ENCODE measurements at places on chromosomes 7 and 10. TPM values are rescaled to one million over a fixed set of nuclear protein-coding genes. Genes with fewer than 3 reads are reported as not detected.

CPA2 gene
- total RNA-seq: not detected

CSGALNACT2 gene
- 64.8 TPM for total RNA-seq

UBE2D4 gene
- 6.8 TPM for total RNA-seq

TLX1 gene
- total RNA-seq: not detected

CC2D2B gene
- 0.35 TPM for total RNA-seq

SH2D4B gene
- 0.13 TPM for total RNA-seq

STOX1 gene
- 0.60 TPM for total RNA-seq

SPAM1 gene
- not detected for total RNA-seq

CYP26A1 gene
- total RNA-seq: not detected

GNAT3 gene
- total RNA-seq: not detected

GRCh38 chr7:102236592-102237287, 49.9 kb upstream of the SH2B2 start:
- DNase-seq: peak; percentile 54

DNA sequence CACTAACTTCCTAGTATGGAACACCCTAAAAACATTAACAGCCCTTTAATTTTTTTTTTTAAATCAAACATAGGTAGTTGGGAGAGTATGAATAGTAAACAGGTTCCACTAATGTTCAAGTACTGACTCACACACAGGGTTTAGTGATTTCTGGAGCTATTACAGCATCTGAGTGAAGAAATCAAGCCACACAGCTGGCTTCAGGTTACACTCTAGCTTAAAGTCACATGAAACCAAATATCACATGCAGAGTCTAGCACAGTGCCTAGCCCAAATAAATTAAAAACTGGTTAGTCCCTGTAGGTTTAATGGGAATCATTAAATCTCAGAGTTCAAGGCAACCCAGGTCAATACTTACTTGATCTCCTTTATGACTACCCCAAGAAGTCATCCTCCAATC, 11.6 kb downstream of the PANK1 start:
- no peak for DNase-seq

DNA sequence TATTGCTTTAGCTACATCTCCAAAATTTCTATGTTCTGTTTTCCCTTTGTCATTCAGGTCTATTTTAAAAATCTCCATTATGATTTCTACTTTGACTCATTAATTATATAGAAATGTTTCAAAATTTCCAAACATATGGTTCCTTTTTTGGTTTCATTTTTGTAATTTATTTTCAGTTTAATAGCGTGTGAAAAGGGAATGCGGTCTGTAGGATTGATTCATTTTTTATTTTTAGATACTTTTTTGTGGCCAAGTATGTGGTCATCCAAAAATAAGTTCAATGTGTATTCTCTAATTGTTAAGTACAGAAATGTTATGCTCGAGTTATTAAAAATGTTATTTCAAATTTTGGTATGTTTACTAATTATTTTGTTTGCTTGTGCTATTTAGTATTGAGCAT, 72.5 kb upstream of the ANKRD1 start:
- no peak for DNase-seq

GRCh38 chr7:55178863-55179773, 160.3 kb downstream of the EGFR start:
- no peak for DNase-seq

- no peak for DNase-seq
Observed at GRCh38 chr10:115624448-115624847, 531.3 kb downstream of the ATRNL1 start.

DNA sequence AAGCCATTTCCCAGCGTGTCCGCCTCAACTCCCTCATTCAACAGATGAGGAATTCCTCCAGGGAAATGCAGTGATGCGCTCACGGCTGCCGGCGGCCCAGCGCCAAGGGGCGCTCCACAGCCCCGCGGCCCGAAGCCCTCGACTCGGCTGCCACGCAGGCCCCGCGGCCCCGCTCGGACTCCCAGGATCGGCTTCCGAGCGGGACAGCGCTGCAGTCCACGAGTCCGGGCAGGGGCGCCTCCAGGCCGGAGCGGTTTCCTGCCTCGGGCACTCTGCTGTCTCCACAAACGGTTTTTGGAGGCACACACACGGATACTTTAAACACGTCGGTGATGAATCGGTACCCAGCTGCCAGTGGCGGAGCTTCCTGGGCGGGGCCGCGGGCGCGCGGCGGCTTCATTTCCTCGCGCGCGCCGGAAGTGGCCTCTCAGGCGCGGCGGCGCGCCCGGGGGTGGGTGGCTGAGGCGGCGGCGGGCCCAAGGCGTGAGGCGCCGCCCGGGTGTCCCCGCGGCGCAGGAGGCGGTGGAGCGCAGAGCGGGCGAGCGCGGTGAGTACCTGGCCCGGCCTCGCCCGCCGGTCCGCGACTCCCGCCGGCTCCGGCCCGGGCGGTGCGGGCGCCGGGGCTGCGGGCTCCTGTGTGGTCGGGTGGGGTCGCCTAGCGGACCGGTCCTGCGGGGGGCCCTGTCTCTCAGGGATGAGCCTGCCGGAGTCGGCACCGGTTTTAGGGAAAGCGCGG, at the start of gene CSGALNACT2:
TSS of gene CSGALNACT2 (plus strand) at position 425 of the 736 bp plus-strand sequence. CDS start 16,705 bp downstream, outside the sequence.
- peak; percentile 92 for DNase-seq

- DNase-seq: no peak
Observed at GRCh38 chr10:112214298-112214926, 30.8 kb upstream of the GPAM start.

DNA sequence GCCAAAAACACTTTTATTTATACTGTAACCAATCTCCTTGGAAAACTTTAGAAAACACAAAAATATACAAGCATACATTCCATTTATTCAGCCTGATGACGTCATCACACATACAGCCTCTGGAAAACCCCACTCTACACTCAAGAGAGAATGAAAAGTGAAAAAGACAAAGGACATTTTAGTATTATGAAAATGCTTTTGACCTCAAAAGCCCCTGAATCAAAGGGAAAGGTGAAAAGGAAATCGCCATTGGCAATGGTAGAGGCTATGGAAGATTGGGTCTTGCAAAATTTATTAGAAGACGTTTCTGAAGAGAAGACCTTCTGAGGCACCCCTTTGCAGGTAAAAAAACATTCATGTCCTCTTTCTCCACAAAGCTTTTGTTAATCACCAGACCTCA, 82.9 kb upstream of the STRIP2 start:
- no peak for DNase-seq

DNA sequence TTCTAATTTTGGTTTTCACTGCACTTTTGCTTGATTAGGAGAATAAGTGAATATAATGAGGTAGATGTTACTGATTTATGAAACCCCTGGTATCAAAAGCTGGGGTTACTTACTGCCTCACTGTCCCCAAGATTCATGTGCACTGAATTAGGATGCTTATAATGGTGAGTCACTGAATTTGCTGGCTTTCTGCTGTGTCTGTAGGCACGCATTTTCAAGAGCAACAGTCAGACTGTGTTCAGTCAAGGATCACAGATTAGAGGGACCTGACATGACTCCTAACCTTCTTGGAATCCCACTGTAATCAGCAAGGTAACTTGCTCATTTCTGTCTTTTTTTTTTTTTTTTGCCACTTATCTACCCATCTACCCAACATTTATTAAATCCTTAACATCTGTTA, 59.7 kb downstream of the GPR85 start:
- no peak for DNase-seq

GRCh38 chr7:137151041-137151689, 192.4 kb downstream of the PTN start:
- no peak for DNase-seq

DNA sequence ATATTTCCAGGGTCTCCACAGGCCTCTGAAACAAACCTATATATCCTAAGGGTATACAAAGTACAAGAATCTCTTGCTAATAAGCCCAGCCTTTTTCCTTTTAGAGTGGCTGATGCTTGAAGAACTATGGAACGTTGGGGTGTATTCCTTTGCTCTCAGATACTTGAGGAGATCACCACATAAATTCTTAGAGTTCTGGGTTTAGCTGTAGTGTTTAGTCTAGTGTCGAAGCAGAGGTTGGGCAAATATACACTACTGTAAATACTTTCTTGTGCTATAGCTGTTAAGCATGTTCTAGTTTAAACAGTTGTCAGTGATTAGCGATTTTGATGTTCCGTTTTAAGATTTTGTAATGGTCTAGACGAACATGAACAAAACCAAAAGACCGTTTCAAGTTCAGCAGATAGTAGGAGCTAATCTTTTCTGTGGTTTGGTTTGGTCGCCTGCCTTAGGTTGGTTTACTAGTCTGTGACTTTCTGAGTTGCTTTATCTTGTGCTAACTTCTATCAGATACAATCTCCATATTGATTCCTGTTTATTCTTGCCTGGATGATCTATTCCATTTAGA, 229.6 kb downstream of the NSUN6 start:
- no peak for DNase-seq

- no peak for DNase-seq
Observed at GRCh38 chr7:9082203-9082602, 648.8 kb downstream of the NXPH1 start.

DNA sequence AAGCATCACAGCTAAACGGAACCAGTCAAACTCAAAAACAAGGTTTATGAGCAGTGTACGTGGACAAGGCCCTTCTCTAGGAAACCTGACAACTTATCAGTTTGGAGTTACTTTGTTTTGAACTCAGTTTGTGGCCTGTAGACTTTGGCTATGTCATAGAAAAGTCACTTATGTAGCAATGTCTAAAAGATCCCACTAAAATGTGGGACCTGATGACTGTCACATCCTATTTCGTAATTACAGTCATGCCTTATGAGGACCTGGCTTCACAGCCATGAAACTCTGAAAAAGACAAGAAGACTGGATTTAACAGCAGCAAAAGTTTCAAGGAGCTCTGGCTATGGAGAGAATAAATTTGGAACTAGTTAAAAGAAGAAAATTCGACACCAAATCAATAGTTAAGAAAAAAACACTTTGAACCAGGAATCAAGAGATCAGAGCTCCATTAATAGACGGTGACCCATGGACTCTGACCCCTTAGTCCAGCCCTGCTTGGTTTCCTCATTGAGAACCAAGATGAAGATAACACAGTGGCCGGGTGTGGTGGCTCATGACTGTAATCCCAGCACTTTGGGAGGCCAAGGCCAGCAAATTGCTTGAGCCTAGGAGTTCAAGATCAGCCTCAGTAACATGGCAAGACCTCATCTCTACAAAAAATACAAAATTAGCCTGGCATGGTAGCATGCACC, 204.3 kb downstream of the SFMBT2 start:
- no peak for DNase-seq

GRCh38 chr7:151520419-151521261, 945 bp upstream of the RHEB start:
- DNase-seq: peak; percentile 47

- no peak for DNase-seq
Observed at GRCh38 chr10:97922022-97922758, 72.5 kb downstream of the GOLGA7B start.

- peak; percentile 56 for DNase-seq
Observed at GRCh38 chr10:109933984-109934565, 10.8 kb upstream of the XPNPEP1 start.

DNA sequence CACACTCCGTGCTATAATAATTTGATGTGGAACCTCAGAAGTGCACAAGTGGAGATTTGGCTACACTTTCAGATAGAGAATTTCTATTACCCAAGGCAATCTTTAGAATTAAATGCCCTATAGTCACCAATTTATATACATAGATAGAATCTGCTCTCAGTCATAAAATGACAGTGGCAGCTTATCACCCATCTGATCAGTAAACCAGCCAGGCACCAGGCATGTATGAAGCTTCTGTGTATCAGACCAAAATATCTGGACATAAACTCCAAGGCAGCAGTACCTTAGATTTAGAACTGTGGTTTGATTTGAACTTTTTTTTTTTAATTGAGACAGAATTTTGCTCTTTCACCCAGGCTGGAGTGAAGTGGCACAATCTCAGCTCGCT, 180.9 kb downstream of the IPMK start:
- DNase-seq: no peak

- no peak for DNase-seq
Observed at GRCh38 chr7:105707967-105708762, 126.9 kb upstream of the EFCAB10 start.

- DNase-seq: no peak
Observed at GRCh38 chr10:51574248-51575048, 124.9 kb downstream of the CSTF2T start.

DNA sequence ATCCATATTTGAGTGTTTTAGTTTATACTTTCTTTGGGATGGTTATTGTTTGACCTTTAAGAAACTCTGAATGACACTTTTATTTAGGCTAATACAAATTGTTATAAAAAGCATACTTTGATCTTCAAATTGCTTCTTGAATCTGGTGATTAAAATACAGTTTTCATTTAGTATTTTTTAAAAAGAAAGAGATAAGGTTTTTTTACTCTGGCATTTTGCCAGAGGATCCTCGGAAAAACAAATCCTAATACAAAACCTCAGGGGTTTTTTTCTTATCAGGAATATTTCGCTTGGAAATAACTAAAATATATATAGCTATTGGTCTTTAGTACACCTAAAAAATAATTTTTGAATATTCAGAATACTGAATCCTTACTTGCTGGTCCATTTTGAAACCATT, 17.0 kb downstream of the MIOS start:
- DNase-seq: no peak

- DNase-seq: no peak
Observed at GRCh38 chr10:46560381-46560780, 3.9 kb upstream of the GPRIN2 start.

DNA sequence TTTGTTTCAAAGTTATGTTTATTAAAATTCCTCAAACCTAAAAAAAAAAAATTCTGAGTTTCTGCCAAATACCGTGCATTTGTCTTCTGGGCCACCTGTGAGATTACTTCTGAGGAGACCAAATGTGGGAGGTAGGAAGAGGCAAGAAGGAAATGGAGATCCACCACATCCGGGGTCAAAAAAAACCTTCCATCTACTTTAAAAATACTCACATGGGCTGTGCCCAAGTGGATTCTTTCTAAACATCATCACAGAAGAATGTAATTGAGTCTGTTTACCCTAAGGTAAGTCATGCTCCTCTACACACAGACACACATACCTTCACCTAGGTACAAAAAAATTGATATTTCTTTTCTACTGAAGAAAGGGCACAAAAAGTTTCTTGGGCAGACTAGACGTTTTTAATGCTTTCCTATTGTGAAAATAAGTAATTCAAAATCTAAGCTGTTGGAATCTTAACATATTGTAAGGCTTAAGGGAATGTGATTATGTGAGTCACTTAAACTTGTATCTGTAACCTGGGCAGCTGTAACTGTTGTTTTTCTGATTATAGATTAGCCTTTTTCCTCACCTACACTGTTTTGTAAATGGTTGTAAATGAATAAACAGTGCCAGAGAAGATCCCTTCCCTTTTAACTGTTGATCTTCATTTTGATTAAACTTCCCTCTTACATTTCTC, 19.1 kb upstream of the SPOCK2 start:
- no peak for DNase-seq

- DNase-seq: no peak
Observed at GRCh38 chr10:35495521-35496119, 109.5 kb upstream of the GJD4 start.
